ENCODE measurements at places on chromosomes 16 and 17.

- no peak for DNase-seq
Measured at GRCh38 chr16:49469311-49469670, 95.7 kb downstream of the C16orf78 start.

- DNase-seq = no peak
Measured at GRCh38 chr17:45171338-45172231, 9.9 kb downstream of the HEXIM2 start.

GRCh38 chr16:11585460-11586377, 1.0 kb downstream of the LITAF start:
- no peak for DNase-seq

DNA sequence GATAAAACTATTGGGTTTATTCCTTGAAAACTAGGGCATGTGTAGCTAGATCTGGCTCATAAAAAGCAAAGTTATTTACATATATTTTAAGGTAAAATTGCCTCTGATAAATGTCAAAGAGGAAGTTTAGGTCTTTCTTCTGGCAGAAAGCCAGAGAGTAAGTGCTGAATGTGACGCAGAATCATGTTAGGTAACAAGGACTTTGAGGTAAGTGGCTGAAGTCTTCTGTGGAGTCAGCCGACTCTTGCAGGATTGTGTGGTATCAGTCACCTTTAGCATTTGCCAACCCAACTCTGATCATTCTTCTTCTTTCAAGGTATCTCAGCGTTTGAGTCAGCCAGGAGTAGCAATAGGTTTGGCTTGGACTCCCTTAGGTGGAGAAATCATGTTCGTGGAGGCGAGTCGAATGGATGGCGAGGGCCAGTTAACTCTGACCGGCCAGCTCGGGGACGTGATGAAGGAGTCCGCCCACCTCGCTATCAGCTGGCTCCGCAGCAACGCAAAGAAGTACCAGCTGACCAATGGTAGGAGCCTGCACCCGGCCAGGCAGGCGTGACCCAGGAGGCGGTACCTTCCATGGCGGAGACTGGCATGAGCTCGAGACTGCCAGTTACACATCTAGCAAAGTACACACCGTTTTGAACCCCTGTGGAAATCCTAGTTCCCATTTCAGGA, 37.9 kb downstream of the SIAH1 start:
- DNase-seq = no peak
